ENCODE measurements at places on chromosomes 7 and 10.

GRCh38 chr7:1020849-1021251 is 23.5 kb upstream of the GPR146 start:
- no peak for DNase-seq

GRCh38 chr7:122145937-122146645 is 2.0 kb upstream of the AASS start:
- DNase-seq, result no peak

- no peak for DNase-seq
These were observed 177.2 kb upstream of the PCLO start for GRCh38 chr7:83339907-83340306.

GRCh38 chr10:107430446-107430845 is 265.9 kb upstream of the SORCS1 start:
- no peak for DNase-seq

GRCh38 chr10:25694971-25695370 is 239.1 kb upstream of the MYO3A start:
- no peak for DNase-seq

GRCh38 chr10:78405231-78405630 is 371.6 kb downstream of the RPS24 start:
- no peak for DNase-seq

DNA sequence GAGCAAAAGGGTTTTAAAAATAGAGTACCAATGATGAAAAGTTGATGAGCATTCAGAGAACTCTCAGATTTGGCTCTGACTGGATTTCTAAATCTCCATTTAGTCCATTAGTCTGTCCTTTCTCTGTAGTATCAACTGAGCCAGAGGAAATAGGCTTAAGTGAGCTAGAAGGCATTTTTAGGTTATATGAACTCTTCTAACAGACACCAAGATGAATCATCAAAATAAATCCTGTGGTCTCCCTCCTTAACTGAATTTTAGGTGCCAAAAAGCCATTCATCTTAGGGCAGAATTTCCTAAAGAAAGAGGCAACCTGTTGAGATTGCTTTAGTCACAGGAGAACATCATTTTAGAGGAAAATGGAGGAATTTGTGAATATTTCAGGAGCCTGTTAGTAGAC is 305.1 kb downstream of the AUTS2 start:
- no peak for DNase-seq

DNA sequence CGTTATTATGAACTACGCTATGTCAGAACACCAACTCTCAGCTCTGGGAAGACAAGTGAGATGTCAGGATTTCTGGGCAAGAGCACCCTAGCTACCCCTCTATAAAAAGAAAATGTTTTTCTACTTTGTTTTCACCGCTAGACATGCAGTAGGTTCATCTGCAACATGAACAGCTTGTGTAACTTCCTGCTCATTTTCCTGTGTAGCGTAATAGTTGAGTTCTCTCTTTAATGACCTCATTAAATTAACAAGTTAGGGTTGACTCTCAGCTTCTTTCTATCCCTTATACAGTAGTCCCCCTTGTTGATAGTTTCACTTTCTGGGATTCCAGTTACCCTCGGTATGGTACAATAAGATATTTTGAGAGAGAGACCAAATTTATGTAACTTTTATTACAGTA is 329.4 kb upstream of the ZNF32 start:
- no peak for DNase-seq

DNA sequence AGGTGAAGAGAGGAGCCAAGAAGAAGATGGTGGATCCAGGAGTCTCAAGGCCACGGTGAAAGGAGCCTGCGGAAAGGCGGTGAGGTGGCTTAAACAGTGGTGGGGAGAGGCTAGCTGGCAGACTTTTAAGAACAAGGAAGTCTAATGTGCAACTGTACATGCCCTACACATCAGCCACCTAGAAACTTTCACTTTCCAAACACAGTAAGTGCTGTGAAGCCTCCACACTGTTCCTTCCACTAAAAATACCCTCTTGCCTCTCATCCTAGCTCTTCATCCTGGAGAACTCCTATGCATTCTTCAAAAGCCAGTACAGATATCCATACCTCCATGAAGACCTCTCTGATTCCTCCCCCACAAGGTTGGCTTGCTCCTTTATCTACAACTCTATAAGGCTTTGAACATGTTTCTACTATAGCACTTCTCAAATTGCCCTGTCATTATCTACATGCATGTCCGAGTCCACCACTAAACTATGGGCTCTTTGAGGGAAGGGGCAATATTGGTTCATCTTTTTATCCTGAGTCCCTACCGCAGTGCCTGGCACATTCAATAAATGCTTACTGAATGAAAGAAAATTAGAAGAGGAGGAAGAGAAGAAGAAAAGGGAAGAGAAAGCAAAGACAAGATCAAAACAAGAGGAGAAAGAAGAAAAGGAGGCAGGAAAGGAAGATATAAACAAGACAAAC is 54.2 kb downstream of the DNAJC12 start:
- no peak for DNase-seq

- no peak for DNase-seq
These were observed 128.0 kb downstream of the ELAPOR2 start for GRCh38 chr7:86931439-86931838.

GRCh38 chr10:100751211-100751933 is 6.0 kb downstream of the PAX2 start:
- DNase-seq, result no peak

- DNase-seq, result peak; percentile 1
These were observed 45.3 kb upstream of the CDK1 start for GRCh38 chr10:60732807-60733516.

GRCh38 chr10:121910673-121911420 is 17.0 kb downstream of the ATE1 start:
- DNase-seq, result no peak

DNA sequence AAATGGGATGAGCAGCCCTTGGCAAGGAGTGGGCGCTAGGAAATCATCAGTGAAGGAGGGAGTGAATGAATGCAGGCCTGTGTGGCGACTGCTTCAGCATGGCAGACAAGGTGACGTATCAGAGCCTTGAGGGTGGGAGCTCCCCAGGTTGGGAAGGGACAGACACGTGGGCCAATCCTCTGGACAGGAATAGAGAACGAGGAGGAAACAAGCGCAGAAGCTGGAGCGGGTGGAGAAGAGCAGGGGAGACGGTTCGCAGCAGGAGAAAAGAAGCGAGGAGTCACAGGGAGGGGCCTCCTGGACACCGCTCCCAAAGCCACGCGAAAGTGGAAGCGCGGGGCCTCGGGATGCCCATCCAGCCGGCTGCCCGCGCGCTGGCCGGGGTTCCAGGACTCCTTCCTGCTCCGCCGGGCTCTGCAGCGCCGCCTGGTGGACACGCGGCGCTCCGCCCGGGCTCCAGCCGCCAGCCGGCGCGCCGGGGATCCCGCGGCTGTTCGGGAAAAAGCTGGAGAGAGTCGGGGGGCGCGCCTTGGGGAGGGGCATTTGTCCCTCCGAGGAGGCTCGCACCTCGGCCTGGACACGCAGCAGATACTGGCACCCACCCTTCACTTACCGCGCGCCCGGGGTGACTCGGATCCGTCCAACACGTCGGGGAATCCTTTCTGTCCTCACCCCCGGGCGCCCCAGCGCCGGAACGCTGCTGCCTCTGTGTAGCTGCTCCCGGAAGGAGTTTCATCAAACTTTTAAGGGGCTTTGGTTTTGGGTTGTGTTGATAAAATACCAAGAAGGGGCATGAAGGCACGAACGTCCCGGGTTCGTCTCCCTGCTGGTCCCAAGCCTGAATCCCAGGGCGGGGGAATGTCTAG is 6.3 kb downstream of the ZNF503 start:
- DNase-seq, result no peak

All from stimulated activated CD8-positive, alpha-beta memory T cell treated with anti-CD3 and anti-CD28 coated beads, Interleukin-15, amount 100 ng/mL, for 4 hours (primary cell).